CD8-positive, alpha-beta T cell (primary cell): ENCODE measurements at places on chromosomes 3 and 15. TPM values are rescaled to one million over a fixed set of nuclear protein-coding genes. Genes with fewer than 3 reads are reported as not detected.

- no peak for DNase-seq
These were observed 138.3 kb downstream of the P3H2 start for GRCh38 chr3:189982321-189982945.

DNA sequence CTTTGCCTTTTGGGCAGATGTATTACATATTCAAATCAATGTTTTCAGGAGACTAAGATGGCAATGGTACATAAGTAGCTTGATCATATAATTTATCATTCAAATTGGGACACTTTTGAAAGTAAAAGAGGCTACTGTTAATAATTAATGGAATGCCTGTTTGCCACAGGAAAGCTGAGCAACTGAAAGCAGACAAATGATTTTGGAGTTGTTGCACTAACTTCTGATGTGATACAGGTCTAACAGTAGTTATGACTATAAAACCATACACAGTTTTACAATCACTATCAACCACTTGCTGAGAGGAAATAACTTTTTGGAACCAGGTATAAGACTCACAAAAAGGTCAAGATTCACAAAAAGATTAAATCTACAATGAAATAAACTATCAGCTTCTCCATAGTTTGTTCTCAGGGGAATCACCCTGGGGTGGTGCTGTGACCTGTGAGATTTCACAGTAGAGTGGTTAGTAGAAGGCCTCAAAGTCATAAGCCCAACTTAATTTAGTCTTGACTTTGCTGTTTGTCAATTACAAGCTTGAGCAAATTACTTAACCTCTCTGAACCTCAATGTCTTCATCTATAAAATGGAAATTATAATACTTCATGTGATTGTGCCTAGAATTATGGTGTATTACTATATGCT, 42.7 kb downstream of the HHLA2 start:
- DNase-seq: no peak

DNA sequence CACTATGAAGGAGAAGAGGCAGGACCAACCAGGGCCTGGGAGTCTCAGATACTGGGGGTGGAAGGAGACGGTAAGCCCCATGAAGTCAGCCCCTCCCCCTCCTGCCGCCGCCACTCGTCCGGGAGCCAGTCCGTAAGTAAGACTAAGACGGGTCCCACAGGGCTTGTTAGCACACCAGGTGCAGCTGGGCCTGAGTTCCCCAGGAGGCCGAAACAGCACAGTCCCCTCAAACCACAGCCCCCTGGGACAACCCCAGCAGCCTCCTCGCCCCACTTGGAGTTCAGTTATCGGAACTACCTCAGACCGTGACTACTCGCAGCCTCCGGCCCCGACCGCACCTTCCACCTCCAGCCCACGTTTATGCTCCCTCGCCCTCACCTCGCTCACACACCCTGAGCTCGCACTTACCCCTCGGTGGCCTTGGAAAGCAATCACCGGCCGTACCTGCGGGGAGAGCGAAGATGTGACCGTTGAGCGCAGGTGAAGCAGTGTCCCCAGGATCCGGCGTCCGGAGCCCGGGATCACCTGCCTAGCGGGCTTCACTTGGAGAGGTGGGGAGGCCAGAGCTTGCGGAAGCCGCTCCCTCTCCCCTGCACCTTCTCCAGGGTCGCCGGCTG, 557 bp downstream of the ELL3 start:
- no peak for DNase-seq

- DNase-seq: no peak
These were observed 4.2 kb upstream of the TCAIM start for GRCh38 chr3:44334326-44334725.

The AGTR1 gene
- total RNA-seq: not detected

- no peak for DNase-seq
These were observed 55.2 kb upstream of the GBE1 start for GRCh38 chr3:81816473-81817250.
